Astrocyte of the cerebellum (primary cell): ENCODE measurements at places on chromosomes 3 and 15.

- DNase-seq, result no peak
Measured at GRCh38 chr3:140004271-140004670, 69.3 kb downstream of the CLSTN2 start.

DNA sequence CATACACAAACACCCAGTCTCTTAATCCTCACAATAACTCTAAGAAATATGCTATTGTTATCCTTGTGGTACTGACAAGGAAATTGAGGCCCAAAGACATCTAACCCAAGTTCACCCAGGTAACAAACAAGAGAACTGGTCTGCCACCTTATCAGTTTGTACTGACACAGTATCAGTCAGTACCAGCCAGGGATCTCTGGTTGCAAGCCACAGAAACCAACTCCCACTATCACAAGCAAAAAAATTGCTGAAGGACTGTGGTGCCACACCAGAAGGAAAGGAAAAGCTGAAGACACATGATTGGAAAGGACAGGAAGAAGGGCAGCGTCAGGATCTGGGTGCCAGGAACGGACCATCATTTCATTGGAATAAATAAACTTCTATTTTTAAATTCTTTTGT is 63.8 kb upstream of the GLCE start:
- DNase-seq, result no peak

DNA sequence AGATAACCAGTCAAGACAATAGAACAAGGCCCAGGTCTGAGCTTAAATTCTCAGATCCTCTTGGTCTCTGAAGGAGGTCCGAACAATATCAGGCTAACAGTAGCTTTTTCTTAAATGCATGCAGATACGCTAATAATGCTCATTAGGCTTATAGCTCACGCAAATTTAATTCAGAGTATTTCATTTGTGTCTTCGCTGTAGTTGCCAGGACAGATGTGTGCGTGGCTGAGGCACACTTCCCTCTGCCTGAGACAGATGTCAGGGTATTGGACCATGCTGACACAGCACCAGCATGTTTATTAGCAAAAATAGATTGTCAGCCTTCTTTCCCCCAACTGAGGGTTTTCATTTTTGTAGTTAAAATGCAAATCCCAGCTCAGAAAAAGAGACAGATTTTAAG is 102.9 kb upstream of the BFSP2 start:
- no peak for DNase-seq

- DNase-seq, result peak; percentile 81
Measured at GRCh38 chr3:169846458-169847193, 23.1 kb downstream of the LRRC31 start.

GRCh38 chr3:9583371-9583770 is 29.7 kb upstream of the LHFPL4 start:
- DNase-seq, result no peak

DNA sequence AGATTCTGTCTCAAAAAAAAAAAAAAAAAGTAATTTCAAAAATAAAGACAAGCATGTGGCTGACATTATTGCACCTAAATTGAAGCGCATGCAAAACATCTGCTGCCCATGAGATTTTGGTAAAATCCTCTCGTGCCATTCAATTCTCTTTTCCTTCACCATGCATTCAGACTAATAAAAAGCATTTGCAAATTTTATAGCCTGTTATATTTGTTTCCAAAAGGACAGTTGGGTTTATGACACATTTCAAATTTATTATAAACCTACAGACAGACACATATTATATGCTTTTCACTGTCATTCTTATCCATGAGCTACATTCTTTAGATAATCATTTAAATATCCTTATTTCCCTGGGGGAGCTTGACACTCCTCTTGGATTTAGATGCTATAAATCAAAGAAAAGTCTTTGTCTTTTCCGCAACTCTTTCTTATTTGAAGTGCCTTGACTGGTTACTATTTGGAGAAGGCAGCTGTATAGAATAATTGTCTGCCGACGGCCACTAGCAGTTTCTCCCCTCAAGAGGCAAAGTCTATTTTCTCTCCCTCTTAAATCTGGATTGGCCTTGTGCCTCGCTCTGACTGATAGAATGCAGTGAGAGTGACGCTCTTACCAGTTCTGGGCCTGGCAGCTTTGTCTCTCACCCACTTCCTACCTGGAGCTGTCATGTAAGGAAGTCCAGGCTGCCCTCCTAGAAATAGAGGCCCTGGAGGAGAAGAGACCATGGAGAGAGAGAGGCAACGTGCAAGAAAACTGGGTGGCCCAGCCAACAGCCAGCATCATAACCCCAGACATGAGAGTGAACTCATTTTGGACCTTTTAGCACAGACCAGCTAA is 6.8 kb upstream of the LRIG1 start:
- no peak for DNase-seq

DNA sequence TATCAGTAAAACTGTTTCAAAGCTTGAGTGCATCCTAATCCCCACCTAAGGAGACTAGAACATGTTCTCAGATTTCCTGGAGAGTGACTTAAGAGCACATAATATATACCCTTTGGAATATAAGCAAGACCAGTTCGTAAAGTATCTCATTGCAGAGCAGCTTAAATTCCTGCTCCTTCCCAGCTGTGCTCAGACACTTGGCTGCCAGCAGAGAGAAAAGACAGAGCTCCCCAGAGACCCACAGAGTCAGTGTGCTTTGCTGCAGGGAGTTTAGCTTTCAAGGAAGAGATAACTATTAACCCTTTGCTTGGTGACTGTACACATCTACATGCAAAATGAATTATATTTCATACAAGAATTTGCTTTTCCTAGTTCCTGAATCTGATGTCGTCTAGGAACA is 338.1 kb upstream of the ARHGEF26 start:
- DNase-seq, result no peak
